ENCODE measurements at places on chromosomes 3 and 15.
A peak's percentile ranks its signal among the peaks of the same experiment; 100 is the strongest.

DNA sequence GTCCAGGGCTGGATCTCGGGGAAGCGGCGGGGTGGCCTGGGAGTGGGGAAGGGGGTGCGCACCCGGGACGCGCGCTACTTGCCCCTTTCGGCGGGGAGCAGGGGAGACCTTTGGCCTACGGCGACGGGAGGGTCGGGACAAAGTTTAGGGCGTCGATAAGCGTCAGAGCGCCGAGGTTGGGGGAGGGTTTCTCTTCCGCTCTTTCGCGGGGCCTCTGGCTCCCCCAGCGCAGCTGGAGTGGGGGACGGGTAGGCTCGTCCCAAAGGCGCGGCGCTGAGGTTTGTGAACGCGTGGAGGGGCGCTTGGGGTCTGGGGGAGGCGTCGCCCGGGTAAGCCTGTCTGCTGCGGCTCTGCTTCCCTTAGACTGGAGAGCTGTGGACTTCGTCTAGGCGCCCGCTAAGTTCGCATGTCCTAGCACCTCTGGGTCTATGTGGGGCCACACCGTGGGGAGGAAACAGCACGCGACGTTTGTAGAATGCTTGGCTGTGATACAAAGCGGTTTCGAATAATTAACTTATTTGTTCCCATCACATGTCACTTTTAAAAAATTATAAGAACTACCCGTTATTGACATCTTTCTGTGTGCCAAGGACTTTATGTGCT, 527 bp downstream of the B2M start:
- DNase-seq: no peak

DNA sequence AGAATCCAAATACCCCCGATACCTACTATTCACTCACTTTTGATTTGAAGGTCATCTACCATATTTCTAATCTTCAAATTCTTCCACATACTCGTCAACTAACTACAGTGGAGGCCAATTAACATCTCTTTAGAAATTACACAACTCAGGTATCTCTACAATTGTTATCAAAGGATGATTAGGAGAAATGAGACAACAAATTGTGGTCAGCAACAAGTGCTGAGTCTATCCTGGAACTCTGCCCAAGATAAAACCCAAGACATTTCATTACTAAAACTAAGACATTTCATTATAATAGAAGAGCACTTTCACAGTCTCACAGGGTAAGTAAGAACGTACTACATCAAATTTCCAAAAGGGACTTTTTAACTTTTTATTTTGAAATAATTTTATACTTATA, 100.0 kb downstream of the TBC1D5 start:
- no peak for DNase-seq

DNA sequence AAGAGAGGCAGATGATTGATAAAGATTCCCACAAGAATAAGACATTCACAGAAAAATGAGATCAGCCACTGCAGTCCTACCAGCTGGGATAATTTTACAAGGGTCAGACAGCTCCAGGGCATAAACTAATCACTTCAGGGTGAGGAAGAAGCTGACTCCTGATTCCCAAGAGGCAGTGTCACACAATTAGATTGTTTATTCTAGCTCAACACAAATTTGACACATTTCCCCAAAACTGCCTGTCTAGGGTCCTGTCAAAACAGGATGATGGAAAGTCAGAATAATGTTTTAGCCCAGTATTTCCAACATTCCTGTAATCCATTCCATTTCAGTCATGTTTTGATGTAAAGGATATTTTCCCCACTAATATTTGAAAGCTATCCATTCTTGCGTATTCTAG, 110.8 kb downstream of the TNIK start:
- no peak for DNase-seq

GRCh38 chr3:152031321-152031720, 157.9 kb downstream of the SUCNR1 start:
- DNase-seq: no peak

GRCh38 chr3:101940521-101941317, 91.4 kb downstream of the NFKBIZ start:
- DNase-seq: peak; percentile 71

DNA sequence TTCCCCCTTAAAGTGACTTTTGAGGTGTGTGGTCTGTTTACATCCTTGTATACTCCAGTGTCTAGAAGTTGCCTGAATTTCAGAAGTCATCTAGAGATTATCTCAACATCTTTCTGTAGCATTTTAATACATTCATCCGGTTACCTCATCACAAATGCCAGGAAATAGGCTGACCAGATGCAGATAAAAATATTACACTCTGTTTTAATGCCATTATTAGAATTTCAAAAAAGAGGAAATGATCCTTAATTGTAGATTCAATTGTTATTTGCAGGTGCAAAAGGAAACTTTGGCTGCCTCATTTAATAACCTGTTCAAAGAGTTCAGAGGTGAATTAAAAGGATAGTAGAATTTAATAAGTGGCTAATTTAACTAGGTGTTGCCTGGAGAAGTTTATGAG, 290.9 kb downstream of the C3orf38 start:
- no peak for DNase-seq

- no peak for DNase-seq
These were observed 14.9 kb upstream of the AEN start for GRCh38 chr15:88606070-88606794.

GRCh38 chr3:183529717-183530116, 25.8 kb downstream of the KLHL6 start:
- no peak for DNase-seq

- DNase-seq: no peak
These were observed 223.0 kb downstream of the EPHA6 start for GRCh38 chr3:97037294-97037943.

- DNase-seq: no peak
These were observed 621.5 kb upstream of the ZNF385D start for GRCh38 chr3:22372292-22373062.

DNA sequence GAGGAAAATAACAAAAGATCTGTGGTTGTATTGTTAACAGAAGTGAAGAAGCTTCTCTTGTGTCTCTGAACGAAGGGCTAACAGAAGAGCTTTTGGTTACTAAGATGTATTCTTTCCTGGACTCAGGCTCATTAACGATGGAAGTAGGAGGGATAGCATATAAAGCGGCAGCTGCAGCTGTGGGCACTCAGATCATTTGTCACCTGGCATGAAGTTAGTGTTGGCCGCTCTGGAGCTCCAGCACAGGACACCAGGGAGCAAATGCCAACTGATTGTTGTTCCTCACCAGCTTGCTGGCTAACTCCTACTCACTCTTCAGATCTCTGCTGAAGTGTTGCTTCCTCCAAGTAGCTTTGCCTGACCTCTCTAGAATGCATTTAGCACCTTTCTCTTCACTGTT, 15.5 kb upstream of the SLITRK3 start:
- no peak for DNase-seq

GRCh38 chr15:90987561-90988141, 6.7 kb downstream of the PRC1 start:
- no peak for DNase-seq

- no peak for DNase-seq
These were observed 51.5 kb upstream of the GSK3B start for GRCh38 chr3:120145542-120146285.

DNA sequence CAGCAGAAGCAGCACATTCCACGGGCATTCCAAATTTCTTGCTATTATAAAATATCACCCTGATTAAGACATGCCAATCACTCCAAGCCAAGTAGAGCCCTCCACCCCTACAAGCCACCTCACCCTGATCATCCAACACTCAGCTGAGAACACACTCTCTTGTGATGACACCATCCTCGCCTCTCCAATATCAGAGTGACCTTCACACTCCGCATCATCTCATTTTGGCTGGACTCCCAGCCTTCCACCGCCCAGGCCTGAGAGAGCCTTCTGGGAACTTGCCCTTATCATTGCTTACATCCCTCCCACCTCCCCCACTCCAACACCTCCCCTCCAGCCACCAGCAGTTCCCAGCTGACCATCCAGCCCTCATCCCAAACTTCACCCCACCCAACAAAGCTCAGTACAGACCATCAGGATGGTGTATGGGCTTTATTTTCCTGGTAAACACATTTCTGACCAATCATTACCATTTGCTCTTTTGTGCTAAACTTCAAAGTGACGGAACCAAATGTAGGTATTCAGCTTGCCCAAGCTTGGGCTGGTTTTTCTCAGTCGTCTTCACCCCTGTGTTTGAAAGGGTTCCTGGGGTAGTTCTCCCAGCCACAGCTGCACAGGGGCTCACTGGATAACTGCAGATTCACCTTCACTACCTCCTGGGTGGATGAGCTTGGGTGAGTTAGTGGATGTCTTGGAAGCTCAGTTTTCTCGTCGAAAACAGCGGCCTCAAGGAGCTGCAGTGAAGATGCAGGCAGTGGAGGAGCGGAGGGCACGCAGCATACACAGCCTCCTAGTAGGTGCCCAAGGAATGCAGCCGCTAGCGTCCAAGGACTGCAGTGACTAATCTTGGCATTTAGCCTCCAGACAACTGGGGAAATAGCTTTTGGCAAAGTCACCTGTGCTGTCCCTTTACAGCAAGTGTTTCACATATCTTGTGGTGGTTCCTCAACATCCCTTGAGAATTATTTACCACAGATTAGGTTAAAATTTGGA, 115.1 kb downstream of the LIPC start:
- DNase-seq: no peak

DNA sequence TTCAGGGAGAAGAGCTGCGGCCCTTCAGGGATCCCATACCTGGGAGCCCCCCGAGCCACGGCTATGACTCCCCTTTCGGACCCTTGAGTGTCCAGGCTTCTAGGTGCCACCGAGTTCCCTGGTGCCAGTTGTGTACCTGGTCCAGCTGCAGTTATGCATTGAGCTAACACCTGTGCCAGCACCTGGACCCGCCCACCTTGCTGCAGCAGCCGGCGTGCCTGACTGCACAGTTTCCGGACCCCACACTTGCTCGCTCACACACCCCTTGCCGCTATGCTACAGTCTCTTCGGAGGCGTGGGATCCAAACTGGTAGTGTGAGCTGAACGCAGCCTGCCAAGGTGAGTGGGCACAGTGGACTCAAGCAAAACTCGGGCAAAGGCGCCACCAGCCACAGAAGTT, 284.5 kb upstream of the ROBO1 start:
- DNase-seq: no peak

DNA sequence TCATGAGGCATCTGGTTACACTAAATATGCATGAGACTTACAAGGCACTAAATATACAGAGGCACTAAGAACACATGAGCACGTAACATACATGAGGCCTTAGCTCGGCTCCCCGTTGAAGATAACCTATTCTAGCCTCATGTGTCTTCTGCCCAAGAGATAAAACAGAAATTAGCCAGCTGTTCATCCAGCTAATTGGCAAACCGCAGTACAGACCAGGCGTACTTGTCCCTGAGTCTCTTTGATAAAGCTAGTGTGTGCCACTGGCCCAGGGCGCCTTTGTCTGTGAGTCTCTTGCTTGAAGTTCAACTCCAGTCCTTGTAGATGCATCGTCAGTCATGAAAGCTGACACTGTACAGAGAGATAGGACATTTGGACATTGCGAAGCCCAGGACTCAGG, 121.9 kb upstream of the SPATA12 start:
- DNase-seq: no peak
